ENCODE measurements at places on chromosomes 5 and 9.

- no peak for DNase-seq
These were observed 19.3 kb upstream of the SLC12A7 start for GRCh38 chr5:1131191-1131621.

DNA sequence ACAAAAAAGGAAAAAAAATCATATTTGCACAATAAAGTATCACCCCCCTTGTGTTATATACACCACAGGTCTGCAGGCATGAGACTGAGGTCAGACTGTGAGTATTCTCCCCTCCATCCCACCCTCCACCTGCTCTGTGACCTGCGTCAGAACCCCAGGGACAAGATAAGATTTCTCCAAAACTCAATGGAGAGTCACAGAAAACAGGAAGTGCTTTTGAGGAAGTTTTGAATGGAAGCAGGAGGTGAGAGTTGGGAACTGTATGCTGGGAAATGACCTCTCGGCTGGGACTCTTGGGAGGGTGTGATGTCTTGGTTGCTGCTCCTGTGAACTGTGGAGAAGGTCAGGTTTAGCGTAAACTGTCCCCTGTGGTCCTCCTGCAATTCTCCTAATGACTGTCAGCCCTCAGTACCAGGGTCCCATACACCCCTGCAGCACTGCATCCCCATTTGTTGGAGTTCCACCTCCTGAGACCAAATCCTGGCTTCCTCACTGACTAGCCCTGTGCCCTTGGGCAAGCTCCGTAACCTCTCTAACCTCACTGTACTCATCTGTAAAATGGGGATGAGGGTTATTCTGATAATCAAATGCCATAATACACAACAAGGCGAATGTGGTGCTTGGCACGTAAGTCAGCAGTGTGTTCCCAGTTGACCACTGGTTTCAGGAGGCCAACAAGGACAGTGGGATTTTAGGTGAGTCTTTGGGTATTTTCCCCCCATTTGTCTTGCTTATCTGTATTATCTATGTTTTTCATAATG is 6.9 kb upstream of the CTSL start:
- DNase-seq, result no peak

GRCh38 chr9:93218161-93218560 is 34.2 kb downstream of the WNK2 start:
- no peak for DNase-seq

DNA sequence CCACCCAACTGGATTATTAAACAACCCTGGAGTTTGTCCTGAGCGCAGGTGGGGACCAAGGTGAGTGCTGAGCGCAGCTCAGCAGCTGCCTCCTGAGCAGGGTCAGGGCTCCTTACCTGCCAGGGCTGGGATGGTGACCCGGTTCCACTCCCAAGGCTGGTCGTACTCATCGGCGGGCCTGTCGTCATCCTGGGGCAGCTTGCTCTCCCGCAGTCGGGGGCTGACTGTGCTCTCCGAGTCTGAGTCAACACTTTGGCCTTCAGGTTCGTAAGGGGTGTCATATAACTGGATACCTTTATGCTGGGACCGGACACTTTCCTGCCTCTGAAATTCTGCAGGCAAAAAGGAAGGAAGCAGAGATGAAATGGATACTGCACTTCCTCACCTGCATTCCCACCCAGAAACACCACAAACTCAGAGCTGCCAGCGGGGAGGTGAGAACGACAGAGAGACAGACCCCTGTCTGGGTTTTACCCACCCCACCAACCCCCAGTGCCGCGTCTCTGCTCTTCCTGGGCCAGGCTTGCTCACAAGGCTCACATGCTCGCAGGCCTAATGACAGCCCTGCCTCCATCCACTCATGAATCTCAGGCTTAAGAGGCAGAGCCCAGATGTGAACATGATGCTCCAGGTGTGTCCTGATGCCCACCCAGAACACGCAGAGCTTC is 70.7 kb upstream of the SLC25A51 start:
- no peak for DNase-seq

GRCh38 chr5:73154208-73155006 is 18.6 kb upstream of the TMEM174 start:
- DNase-seq, result no peak

GRCh38 chr9:126797903-126798302 is 6.9 kb upstream of the ZBTB43 start:
- no peak for DNase-seq

DNA sequence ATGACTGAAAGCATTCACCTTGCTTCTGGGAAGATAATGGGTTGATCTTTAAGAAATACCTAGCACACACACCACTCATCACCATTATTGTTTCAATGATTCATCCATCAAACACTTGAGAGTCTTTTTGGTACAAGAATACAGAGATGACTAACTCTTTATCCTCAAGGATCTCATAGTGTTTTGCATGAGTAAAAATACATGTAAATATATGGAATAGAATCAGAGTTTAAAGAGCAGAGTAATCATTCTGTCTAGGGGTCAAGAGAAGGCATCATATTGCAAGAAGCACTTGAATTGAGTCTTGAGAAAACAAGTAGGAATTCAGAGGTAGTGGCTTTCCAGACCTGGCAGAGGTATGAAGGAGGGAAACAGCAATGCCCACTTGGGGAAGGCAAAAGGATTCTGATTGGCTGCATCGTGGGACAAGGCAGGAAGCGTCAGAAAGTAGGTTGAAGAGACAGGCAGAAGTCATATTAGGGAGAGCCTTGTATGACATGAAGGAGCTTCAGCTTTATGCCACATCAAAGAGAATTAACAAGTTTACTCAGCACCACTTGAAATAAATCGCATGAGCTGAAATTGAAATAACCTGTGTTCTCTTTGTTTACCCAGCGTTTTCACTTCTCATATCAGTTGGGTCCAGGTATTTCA is 542.5 kb downstream of the TLE1 start:
- DNase-seq, result no peak

Measured in smooth muscle cell of the brain vasculature (primary cell).